Right renal pelvis (tissue), 4 donors: ENCODE measurements at places on chromosomes 7 and 10. TPM values are rescaled to one million over a fixed set of nuclear protein-coding genes. Genes with fewer than 3 reads are reported as not detected.

DNA sequence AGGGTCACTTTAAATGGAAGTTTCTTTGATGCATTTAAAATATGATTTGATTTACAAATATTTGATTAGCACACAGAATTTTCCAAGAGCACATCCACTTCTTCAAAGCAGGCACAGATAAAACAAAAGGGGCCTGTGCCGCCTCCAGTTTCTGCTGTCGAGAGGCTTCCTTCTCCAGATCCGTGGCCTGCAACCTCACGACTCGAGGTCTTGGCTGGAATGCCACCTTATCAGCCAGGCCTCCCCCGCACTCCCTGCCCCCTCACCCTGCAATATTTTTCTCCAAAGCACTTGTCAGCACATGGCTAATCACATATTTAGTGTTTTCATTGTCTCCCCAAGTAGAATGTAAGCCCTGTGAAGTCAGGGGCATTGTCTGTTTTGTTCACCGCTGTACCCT is 12.5 kb downstream of the PYROXD2 start:
- DNase-seq: no peak

DNA sequence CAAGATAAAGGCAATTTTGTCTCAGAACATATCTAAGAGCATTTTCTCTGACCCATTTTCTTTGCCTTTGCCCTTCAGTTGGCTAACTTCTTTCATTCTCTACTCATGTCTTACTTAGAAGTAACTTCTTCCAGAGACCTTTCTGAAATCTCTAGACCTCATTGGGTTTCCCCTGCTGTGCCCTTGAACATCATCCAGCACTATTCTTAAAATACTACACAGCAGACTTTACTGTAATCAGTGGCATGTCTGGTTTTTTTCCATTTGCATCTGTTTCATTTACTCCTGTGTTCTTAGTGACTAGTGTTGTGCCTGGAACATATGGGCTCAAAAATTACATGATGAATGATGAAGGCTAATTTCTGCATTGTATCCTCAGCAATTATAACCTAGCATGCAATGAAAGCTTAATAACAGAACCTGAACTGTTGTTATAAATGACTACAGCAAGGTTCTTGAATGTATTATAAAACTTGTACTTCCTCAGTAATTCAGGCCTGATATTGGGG is 301.9 kb downstream of the CDK14 start:
- DNase-seq: no peak

DNA sequence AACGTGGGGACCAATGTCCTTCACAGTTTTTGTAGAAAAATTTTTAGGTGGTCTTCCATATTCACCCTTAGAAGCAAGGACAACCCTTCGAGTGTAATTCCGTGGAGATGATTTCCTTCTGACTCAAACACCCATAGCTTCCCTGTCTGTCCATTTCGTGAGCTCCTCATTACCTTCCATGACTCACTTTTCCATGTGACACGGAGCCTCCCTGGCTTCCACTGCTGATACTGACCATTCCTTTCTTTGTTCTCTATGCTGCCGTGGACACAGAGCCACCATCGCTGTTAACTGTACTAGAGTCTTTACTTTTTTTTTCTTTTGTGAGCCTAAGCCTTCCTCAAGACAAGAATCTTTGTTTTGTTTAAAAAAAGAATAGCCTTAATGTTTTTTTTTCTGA is 12.5 kb upstream of the ARMS2 start:
- DNase-seq: no peak

- DNase-seq: no peak
Measured at GRCh38 chr7:128177768-128178550, 63.1 kb upstream of the LEP start.

DNA sequence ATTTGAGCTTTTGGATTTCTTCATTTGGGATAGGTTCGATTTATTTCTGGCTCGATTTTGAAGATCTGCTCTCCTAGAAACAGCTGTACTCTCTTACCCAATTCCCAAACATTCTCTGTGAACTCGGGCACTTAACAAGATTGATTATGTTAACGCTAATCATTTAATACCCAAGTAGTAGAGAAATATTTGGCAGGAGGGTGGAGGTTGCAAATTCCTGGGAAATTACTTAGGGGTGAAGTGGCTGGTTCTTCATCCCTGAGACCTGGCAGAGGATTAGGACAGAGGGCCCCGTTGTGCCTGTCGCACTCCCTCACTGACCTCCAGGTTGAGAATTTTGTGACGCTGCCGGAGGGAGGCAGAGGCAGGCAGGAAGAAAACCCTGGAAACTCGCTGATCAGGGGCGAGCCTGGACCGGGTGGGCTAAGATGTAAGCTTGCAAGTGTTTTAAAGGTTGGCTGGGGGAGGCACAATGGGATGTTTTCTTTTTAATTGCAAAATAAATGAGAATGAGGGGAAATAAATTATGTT is 182.6 kb downstream of the TCF7L2 start:
- peak; percentile 38 for DNase-seq

DNA sequence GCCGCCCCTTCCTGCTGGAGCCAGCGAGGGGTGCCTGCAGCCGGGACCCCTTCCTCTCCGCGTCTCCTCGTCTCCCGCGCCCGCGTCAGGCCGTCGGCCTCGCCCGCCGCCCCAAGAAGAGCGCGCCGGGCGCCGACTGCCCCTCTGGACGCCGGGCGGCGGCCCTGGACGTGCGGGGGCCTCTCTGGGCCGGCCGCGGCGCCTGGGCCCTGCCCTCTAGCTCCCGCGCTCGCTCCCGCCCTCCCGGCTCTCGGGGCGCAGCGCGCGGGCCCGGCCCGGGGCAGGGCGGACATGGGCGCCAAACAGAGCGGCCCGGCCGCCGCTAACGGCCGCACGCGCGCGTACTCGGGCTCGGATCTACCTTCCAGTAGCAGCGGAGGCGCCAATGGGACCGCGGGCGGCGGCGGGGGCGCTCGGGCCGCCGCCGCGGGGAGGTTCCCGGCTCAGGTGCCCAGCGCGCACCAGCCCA is 704 bp downstream of the ZNRF2 start:
- DNase-seq: no peak

Gene PRF1
- polyA plus RNA-seq: 0.55 TPM

Gene HHEX
- polyA plus RNA-seq: 11.1 TPM

Gene SPDYE1
- 0.52 TPM for polyA plus RNA-seq

Gene GRM3
- 0.29 TPM for polyA plus RNA-seq

Gene A1CF
- polyA plus RNA-seq: 6.0 TPM

DNA sequence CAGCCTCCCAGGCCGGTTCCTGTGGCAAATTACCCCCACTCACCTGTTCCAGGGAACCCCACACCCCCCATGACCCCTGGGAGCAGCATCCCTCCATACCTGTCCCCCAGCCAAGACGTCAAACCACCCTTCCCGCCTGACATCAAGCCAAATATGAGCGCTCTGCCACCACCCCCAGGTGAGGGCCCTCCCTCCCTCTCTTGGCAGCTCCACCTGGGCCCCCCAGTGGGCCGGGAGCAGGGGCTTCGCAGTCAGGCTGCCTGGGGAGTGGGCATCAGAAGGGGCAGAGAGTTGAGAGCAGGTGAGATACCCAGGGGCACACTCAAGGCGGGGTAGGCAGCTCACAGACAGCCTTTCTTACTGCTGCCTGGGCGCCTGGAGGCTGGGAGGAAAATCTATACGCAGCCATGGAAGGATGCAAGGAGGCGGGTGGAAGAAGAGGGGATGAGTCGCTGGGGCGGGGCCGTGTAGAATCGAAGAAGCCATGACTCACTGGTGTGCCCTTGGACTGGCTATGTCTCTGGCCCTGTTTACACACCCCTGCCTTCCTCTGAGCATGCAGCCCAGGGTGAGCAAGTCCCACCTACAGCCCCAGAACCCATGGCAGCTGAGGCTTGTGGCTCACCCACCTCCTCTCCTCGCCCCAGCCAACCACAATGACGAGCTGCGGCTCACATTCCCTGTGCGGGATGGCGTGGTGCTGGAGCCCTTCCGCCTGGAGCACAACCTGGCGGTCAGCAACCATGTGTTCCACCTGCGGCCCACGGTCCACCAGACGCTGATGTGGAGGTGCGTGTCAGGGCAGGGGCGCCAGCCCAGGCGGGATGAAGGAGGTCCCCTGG is 48.6 kb upstream of the PPIF start:
- DNase-seq: no peak

DNA sequence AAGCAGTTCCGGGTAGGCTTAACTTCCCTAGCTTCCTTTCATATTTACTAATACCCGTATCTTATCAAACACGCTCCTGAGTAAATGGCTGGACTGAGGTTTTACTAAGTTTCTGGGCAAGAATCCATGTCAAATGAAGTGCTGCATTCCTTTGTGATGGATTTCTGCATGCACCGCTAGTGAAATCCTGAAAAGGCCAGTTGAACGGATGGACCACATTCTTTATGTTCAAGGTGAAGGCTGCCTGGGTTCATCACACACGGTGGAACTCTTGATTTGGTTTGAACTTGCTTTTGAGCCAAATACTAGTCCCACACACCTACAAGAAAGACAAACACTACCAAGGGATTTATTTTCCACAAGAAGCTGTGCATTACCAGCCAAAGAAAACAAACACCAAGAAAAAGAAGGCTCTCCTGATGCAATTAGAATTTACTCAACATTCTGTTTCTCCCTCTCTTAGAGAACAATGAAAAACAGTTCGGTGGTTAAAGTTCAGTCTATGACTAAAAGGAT is 255.0 kb upstream of the SEMA3C start:
- peak; percentile 12 for DNase-seq

Gene ABLIM1
- 113 TPM for polyA plus RNA-seq

DNA sequence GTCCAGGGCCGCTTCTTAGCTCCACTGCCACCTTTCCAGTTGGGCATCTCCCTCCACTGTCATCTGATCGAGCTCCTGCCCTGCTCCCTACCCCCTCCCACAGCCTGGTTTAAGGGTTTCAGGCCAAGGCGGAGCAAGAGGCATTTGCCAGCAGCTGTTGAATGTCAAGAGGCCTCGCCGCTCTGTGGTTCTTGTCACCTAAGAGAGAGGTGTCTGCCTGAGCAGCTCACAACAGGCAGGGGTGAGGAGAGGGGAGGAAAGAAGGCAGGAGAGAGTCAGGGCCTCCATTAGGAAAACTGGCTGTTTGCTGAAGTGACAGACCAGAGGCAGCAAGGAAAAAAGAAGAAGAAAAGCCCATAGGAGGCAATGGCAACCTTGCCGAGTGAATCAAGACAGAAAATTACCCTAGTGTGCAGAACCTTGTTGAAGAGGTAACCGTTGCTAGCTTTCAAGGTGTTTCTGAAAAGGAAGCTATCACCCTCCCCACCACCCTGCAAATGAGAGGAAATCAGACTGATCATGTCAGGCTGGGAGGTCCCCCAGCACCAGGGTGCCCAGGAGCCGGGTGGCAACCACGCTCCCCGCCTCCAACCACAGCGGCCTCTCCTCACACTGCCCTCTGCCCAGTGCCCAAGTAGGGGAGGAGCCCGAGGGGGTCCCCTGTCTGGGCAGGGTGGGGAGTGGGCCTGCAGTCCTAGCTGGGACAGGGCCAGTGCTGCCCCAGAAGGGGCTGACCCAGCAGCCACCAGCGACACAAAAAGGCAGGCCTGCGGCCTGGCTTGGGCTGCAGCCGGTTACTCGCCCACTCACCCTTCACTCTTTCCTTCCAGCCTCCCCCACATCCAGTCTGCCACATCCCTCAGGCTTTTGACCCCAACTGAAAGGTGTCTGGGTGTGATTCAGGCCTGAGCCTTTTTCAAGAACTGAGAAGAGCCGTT is 7.1 kb downstream of the GATA3 start:
- no peak for DNase-seq

Gene TMEM213
- 49.6 TPM for polyA plus RNA-seq

GRCh38 chr10:37401225-37401624 is 275.8 kb downstream of the ANKRD30A start:
- no peak for DNase-seq

GRCh38 chr7:41940760-41941343 is 238.0 kb upstream of the INHBA start:
- no peak for DNase-seq

Gene LMBR1
- polyA plus RNA-seq: 56.2 TPM

Gene WDFY4
- polyA plus RNA-seq: 2.0 TPM

Gene PSD
- 13.6 TPM for polyA plus RNA-seq

GRCh38 chr7:3321206-3321605 is 20.2 kb downstream of the SDK1 start:
- DNase-seq: no peak

Gene DYNC1I1
- polyA plus RNA-seq: 0.57 TPM

Gene DDC
- 86.3 TPM for polyA plus RNA-seq

GRCh38 chr7:33961948-33962347 is 56.6 kb downstream of the BMPER start:
- no peak for DNase-seq

DNA sequence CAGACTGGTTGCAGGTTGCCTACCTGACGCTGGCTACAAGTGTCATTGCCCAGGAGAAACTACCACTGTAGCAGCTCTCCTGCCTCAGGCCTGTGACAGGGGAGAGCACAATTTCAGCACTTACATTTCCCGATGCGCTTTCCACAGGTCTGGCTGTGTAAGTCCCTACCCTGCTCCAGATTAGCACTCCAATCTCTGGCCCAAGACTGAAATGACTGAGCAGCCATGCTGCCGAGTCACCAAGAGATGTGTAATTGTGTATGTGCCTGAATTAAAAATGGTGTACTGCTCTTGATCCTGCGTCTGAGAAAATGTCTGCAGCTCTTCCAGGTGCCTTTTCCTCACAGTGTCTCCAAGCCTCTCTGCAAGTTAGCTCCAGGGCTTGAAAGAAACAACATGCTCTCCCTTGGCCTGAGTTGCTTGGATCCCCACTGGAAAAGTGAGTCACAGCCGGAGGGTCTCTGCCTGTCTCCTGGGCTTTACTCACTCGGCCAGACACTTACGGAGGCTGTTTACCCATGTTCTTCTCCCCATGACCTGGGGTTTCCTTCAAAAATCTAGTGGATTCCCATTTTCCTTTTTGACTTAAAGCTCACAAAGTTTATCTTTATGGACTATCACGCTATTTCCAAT is 1001.7 kb upstream of the KCND2 start:
- DNase-seq: no peak

- no peak for DNase-seq
Measured at GRCh38 chr7:151682831-151683614, 163.3 kb upstream of the RHEB start.

DNA sequence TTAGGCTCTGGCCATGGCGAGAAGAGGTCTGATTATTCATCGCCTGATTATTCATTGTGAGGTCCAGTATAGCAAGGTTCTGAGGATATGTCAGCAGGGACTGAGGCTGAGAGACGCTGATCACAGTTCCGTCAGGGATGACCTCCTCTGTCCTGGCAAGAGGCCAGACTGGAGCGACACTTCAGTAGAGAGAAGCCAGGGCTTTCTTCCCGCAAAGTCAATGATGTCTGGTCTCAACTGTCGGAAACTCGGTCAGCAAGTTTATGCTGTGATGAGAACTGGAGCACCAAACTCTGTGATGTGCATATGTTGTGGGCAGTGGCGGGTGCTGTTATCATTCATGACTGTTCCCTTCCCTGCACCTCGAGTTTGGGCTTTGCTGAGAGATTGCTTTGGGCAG is 29.0 kb upstream of the GNA12 start:
- DNase-seq: no peak

Gene SPDYE18
- polyA plus RNA-seq: 1.00 TPM

Gene MICALL2
- 8.8 TPM for polyA plus RNA-seq

GRCh38 chr7:151844071-151844824 is 32.7 kb downstream of the PRKAG2 start:
- no peak for DNase-seq

Gene SCIN
- polyA plus RNA-seq: 111 TPM

DNA sequence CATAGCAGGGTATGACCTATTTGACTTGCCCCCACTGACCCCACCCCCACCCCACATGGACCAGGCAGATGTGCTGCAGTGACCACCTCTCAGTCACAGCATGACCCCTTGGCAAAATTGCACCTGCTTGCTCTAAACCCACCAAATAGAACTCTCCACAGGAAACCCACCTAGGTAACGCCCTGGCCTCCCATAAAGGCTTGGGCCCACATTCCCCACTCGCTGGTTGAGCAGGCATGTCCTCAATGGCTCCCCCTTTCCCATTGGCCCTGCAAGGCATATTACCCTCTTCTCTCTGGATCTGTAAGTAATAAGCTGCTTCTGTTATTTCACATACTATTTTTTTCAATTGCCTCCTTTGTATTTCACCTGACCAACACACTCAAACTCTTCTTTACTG is 2.7 kb downstream of the IFIT1 start:
- no peak for DNase-seq
